NCI-H1417 treated with DMSO at 0.1 percent for 48 hours (cell line): ENCODE measurements at places on chromosomes 5 and 9.

- DNase-seq: no peak
These were observed 340.4 kb downstream of the EBF1 start for GRCh38 chr5:158759283-158759682.

- DNase-seq: no peak
These were observed 17.5 kb downstream of the GOLGA2 start for GRCh38 chr9:128258326-128258725.

DNA sequence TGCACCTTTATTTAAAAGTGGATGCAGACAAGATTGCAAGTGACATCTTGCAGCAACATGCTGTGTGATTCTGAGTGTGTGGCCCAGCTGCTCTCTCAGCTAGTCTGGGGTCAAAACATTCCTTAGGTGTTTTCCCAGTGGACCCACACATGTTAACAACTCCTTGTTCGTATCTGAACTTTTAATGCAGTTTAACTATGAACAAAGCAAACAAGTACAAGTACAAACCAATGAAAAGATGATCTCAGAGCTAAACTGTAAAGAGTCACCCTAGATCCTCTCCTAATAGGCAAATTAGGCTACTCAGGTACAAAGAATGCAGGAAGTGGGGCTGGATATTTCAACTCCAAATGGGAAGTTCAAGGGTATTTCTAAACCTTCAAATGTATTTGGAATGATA is 108.4 kb downstream of the ENTREP1 start:
- DNase-seq: no peak

GRCh38 chr9:128903871-128904620 is 16.7 kb upstream of the PHYHD1 start:
- DNase-seq: no peak

DNA sequence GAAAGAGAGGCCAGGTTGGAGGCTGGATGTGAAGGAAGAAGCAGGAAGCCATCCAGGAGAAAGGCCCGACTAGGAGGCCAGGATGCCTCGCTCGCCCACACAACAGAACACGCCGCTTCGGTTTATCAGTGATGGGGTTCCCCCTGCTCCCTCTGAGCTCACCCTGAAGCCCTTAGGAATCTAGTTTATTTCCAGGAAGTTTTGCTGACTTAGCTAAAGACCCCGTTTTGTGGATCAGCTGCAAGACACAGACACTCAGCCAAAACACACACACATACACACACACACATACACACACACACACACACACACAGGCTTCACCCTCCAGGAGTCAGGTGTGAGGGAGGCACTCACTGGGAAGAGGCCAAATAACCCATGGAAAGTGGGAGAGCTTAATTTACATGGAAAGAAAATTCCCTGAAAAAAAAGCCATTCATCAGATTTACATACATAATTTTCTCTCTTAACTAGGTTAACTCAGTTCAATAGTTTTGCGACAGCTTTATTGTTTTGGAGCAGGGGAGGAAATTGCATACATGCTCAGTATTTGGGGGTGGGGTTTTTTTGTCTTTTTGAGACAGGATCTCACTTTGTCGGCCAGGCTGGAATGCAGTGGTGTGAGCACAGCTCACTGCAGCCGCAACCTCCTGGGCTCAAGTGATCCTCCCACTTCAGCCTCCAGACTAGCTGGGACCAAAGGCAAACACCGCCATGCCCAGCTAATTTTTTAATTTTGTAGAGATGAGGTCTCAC is 92.7 kb upstream of the HAND1 start:
- DNase-seq: no peak

DNA sequence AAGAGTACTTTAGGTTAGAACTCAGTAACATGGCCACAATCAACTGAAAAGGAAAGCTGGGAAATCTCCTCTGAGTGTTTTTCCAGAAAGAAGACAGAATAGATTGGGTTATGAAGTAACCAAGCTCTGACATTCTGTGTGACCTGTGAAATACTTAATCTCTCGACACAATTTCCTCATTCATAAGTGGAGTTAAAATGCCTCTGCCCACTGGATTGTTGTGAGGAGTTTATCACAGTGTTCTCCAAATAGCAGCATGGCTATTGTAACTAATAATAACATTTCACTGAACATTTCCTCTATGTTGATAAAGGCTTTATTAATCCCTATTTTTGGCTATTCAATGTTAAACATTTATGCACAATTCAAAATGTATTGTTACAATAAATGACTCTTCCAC is 311.0 kb downstream of the GABRB2 start:
- DNase-seq: no peak

DNA sequence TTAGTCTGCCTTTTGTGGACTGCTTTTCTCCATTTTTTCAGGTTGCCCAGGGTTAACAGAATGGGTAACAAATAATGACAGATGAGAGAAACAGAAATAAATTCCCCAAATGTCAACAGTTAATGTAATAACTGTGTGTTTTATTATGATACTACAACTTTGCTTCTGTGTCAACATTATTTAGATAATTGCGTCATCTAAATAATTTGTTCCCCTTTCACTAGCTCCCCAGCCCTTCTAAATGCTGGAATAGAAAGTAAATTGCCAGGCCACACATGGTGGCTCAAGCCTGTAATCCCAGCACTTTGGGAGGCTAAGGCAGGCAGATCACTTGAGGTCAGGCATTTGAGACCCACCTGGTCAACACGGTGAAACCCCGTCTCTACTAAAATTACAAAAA is 53.5 kb downstream of the RNF38 start:
- DNase-seq: no peak

GRCh38 chr5:179624841-179625271 is 1.4 kb upstream of the HNRNPH1 start:
- no peak for DNase-seq

DNA sequence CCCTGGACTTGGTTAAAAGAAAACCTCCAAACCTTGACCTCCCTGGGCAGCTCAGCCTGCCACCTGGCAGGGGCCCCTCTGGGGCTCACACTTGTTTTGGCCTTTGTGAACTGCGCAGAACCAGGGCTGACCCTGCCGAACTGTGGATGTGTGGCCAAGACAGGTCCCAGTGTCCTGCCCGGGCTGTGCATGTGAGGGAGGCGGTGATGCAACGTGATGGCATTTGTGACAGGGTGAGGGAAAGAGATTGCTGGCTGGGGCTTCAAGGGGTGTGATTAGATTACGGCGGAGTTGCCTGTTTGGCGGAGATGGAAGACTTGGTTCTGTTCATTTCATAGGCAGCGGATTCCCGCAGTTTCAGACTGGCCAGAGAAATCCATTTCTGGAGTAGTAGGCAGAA is 30.4 kb upstream of the NKX2-5 start:
- no peak for DNase-seq

DNA sequence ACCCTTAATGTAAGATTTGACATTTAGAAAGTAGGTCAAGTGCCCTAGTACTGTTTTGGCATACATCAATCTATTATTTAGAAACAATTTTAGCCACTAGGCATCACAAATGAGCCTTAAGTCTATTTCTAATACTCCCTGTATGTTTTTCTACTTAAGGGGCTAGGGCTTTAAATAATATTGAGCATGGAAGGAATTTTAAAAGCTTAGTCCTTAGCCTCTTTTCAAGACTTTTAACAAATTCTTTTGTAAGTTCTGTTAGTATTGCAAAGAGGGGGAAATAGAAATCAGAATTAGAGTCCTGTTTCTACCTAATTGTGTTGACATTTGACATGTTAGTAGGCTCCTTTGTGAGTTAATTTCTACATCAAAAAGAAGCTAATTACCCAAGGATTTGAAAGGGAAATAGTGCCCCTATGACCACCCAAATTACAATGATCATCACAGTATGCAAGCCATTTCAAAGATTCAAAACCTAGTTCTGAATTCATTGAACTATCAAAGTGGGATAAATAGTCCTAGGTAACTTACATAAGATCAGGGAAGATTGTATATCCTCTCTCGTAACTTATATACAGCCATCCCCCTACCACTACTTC is 647.8 kb upstream of the ACO1 start:
- DNase-seq: no peak

- DNase-seq: no peak
These were observed 20.1 kb upstream of the TMEFF1 start for GRCh38 chr9:100452894-100453293.

GRCh38 chr9:121648799-121649198 is 2.6 kb upstream of the DAB2IP start:
- DNase-seq: no peak

GRCh38 chr9:95749493-95749892 is 126.0 kb upstream of the ERCC6L2 start:
- no peak for DNase-seq

DNA sequence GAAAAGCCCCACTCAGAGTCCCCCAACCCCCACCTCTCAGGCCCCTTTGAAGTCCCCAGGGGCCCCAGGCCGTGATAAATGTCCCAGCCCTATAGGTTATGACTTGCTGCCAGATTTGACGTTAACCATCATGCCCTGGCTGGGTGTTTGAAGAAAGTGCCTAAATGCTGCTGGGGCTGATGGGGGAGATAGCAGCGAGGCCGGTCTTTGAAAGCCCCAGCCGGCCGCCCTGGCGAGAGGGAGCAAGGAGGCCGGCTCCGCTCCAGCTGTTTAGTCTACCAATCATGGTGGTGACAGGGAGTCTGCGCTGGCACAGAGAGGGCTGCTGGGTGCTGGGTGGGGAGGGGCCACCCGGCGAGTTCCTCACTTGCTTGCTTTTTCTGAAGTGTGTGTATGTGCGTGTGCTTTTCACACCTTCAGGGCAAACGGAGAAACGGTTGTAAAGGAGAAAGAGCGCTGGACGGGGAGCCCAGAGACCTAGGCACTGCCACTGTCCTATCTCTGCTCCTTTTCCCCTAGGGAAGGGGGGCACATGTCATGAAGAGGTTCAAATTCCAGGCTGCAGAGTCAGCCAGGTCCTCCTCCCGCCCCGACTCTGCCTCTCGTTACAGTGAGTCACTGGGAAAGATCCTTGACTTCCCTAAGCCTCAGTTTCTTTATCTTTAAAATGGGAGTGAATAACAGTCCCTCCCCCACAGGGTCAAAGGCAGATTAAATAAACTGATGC is 126.1 kb upstream of the HAND1 start:
- DNase-seq: no peak

GRCh38 chr5:11683666-11684065 is 220.6 kb downstream of the CTNND2 start:
- no peak for DNase-seq

DNA sequence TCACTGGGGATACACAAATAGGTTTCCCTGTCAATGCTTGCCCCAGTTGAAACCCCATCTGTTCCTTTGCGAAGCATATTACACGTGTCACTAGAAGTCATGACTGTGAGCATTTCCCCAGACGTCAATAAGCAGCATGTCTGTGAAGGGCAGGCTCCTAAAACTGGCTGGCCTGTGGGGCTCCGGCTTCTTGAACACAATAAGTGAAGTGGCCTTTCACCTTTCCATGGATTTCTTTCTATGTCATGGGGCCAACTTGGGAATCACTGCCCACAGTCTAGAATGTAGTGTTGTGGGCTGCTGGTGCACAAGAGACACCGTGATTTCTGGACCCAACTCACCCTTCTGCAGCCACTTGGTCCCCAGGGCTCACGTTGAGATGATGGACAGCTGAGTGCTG is 60.4 kb upstream of the CTSL start:
- DNase-seq: no peak

GRCh38 chr5:30891660-30892059 is 301.8 kb upstream of the CDH6 start:
- no peak for DNase-seq

DNA sequence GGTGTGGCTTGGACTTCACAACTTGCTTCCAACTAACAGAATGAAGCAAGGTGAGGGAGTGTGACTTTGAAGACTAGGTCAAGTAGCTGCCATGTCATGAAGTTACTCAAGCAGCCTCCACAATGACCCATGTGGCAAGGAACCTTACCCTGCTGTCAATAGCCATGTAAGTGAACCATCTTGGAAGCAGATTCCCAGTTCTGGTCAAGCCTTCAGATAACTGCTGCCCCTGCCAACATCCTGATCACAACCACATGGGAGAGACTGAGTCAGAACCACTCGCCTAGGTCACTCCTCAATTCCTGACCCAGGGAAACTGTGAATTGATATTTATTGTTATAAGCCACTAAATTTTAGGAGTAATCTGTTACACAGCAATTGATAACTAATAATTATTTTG is 10.9 kb downstream of the ZCCHC10 start:
- DNase-seq: no peak

DNA sequence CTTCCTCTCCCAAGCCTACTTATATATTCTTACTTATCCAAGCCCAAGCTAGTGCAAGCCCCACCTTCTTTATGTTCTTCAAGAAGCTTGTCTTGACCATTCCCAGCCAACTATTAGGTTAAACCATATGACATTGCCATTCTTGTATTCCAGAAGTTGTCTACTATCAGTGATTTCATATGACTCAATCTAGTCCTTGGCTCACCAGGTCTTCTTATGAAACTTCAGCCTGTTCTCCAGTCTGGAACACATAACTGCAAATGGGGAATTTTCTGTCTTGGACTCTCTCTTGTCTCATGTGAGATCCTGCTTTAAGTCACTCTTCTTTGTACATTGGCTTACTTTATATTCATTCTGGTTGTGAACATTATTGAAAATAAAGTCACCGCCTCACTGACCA is 130.7 kb downstream of the TTLL11 start:
- no peak for DNase-seq

DNA sequence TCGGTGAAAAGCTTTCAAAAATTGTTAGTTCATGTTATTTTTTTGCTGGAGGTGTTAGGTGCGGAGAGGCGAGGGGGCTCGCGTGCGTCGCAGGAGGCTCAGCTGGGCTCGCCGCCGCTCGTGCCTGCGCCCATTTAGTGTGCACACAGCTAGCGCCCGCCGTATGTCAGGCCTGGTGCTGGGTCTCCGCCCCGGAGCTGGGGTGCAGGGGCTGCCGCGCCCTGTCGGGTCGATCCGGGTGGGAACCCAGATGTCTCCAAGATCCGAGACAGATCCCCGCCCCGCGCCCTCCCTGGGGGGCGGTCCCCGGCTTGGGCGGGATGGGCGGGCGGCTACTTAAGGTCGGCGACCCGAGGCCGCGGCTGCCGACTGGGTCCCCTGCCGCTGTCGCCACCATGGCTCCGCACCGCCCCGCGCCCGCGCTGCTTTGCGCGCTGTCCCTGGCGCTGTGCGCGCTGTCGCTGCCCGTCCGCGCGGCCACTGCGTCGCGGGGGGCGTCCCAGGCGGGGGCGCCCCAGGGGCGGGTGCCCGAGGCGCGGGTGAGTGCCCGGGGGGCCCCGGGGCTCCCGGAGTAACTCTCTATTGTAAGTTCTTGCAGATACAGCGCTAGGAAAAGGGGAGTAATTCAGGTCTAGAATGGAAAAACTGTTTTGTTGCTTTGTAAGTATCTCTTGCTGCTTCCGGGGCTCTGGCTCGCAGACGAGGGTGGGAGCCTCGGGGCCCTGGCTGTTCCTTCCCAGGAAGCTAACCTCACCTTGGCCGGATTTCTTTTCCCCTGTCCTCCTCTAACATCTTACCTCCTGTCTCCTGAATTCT is 31.7 kb downstream of the GSN start:
- DNase-seq: no peak
